Vein endothelial cell (primary cell): ENCODE measurements at places on chromosomes 5 and 9. TPM values are rescaled to one million over a fixed set of nuclear protein-coding genes. Genes with fewer than 3 reads are reported as not detected.

Gene PCDHB4
- 0.19 and 0.33 TPM in 2 replicates for total RNA-seq

Gene NEUROG1
- total RNA-seq = not detected in 2 replicates

Gene DNAI1
- total RNA-seq = not detected in 2 replicates

Gene FGF10
- total RNA-seq = not detected in 2 replicates

Gene PITX1
- total RNA-seq = 0.10 TPM in 1 of 2 replicates, not detected in the other

Gene C5
- 0.65 and 0.86 TPM in 2 replicates for total RNA-seq

Gene PCDHA13
- not detected in 2 replicates for total RNA-seq

Gene PDE6A
- under 0.01 TPM in 1 of 2 replicates, not detected in the other for total RNA-seq

Gene INSYN2B
- 26.1 and 52.3 TPM in 2 replicates for total RNA-seq

Gene CNTNAP3
- total RNA-seq = 87.5 and 102 TPM in 2 replicates
